NCI-H2081 (cell line): ENCODE measurements at places on chromosomes 16 and 17.

DNA sequence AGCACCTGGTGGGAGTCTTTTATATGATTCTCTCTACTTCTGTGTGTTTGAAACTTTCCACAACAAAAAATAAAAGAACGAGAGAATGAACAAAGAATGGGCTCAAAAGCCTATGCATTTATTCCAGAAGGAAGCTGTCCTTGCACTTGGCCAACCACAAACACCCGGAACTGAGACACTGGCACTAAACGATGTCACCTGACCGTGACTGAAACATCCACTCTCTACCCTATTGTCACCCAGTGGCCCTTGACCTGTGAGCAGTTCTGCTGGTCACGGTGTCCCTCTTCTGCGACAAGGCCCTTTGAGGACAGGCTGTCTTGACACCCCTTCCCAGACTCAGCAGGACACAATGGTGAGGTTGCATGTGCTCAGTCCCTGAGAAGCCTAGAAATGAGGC is 56.6 kb downstream of the TEKT5 start:
- no peak for DNase-seq

- no peak for DNase-seq
Measured at GRCh38 chr17:61734466-61734865, 128.9 kb downstream of the BRIP1 start.

GRCh38 chr16:50821586-50821985 is 79.7 kb downstream of the CYLD start:
- no peak for DNase-seq

DNA sequence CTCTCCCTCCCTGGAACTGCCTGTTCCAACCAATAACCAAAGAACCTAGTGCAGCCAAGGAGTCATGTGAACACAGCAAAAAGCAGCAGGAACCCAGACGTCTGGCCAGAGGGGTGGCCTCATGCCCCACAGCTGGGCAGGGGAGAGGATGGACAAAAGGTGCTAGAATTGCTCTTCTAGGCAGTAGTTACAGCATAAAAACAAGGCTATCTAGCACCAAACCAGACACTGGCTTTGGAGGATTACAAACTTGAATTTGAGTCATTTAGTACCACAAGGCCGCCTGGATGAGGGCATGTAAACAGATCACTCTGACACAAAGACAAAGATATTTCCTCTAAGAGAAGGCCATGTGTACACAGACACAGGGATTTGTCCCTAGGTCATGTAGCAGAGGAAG is 423.3 kb upstream of the MAF start:
- DNase-seq, result no peak

- no peak for DNase-seq
Measured at GRCh38 chr16:51084074-51084928, 66.8 kb downstream of the SALL1 start.

- no peak for DNase-seq
Measured at GRCh38 chr16:53081032-53081424, 26.2 kb downstream of the CHD9 start.

- no peak for DNase-seq
Measured at GRCh38 chr17:4023220-4023619, 59.0 kb upstream of the ATP2A3 start.

DNA sequence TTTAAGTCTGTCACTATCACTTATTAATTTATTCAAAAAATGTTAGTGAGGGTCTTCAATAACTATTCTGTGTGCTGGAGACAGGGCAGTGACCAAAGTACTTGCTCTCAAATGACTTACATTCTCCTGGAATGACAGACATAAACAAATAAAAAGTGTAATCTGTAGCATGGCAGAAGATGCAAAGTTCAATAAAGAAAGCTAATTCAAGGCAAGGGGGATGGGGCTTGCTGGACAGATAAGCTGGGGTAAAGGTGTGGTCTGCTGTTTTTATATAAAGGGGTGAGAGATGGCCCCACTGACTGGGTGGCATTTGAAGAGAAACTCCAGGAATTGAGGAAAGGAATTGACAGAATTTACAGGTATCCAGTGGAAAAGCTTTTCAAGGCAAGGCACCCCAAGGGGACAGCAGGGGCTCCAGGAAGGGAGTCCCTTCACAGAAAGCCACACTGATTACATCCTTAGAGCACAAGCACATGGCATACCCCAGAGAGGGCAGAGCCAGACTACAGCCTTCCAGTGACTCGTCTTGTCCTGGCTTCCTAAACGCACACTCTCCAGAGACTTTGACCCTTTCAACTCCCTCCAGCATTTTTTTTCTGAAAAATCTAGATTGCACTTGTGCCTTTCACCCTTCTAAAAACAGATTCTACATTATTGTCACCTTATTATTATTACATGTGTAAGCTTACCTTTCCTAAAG is 123.7 kb upstream of the HS3ST3A1 start:
- no peak for DNase-seq
